ENCODE measurements at places on chromosomes 2 and 18.

- DNase-seq, result no peak
Observed at GRCh38 chr2:43751476-43751990, 22.3 kb upstream of the DYNC2LI1 start.

DNA sequence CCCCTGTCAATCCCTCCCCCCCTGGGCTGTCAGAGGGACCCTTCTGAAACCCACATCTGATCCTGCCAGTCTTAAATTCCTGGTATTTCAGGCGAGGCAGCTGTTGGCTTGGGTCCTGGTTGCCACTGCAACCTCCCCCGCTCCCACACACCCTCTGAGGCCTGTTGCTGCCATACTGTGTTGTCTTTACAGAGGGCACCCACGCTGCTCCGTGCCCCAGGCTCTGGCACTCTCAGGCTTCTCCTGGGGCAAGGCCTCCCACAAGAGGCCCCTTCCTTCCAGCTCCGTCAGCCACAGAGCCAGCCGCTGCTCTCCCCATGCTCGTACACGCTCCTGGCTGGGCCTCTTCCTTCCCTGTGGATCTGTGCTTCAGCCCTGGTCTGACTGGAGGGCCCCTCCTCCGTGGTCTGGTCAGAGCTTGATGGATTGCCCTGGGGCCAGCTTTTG lies 8.6 kb downstream of the CABLES1 start:
- no peak for DNase-seq

DNA sequence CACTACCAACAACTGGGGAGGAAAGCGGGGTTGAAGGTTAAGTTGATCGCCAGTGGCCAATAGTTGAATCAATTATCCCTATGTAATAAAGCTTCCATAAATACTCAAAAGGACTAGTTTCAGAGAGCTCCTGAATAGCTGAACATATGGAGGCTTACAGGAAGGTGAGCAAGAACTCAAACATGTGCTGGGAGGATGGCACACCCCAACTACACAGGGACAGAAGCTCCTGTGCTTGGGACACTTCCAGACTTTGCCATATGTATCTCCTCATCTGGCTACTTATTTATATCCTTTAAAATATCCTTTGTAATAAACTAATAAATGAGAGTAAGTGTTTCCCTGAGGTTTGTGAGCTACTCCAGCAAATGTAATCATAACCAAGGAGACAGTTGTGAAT lies 115.7 kb downstream of the HNMT start:
- no peak for DNase-seq

DNA sequence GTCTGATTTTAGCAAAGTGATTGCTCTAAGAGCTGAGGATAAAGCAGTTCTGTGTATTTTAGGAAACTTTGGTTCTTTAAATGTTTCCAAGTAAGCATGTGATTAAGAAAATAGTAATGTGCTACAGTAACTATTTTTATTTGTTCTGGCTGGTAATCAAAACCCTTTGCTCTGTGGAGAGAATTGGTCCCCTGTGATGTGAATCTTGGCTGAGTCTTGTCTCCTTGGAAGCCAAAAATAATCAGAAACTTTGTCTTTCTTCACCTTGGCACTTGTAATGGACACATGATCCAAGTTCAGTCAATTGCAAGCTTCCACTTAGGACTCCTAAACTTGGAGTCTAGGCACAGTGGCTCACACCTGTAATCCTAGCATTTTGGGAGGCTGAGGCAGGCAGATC lies 422.7 kb upstream of the CDH20 start:
- DNase-seq, result no peak

DNA sequence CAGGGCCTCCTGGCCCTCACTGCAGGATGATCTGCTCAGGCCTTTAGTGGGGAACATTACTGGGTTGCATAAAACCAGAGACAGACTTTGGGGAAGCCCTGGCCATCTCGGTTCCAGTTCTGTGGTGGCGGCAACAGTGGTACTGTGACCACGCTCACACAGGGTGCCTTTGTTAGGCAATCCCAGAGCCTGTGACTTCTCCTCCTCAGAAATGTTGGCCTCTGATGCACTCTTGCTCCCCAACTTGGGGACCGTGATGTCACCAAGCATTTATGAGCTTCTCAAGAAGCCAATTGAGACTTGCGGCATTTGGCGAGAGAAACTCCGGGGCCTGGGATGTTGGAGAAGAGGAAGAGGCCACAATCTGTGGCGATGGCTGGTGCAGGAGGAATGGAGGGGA lies 80.9 kb upstream of the PKDCC start:
- DNase-seq, result no peak

DNA sequence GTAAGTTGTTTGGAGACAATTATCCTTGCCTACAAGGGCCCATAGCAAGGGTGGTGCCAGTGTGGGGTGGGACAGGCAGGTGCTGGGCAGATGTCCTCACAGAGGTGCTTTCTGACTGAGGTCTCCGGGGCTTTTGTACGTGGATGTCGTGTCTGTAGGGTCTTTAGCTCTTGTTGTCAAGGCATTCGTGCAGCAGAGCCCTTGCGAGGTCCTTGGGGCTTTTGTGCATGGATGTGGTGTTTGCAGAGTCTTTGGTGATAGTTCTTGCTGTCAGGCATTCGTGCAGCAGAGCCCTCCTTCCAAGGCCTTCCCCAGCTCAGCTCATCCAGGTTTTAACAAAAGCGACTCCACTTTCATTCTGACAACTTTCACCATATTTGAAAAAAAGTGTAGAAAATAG lies 116.0 kb upstream of the TMEM18 start:
- no peak for DNase-seq

GRCh38 chr2:24929230-24929629 lies 9.2 kb upstream of the ADCY3 start:
- DNase-seq, result no peak

- DNase-seq, result peak; percentile 18
Observed at GRCh38 chr2:54866868-54867267, 143.4 kb downstream of the EML6 start.

DNA sequence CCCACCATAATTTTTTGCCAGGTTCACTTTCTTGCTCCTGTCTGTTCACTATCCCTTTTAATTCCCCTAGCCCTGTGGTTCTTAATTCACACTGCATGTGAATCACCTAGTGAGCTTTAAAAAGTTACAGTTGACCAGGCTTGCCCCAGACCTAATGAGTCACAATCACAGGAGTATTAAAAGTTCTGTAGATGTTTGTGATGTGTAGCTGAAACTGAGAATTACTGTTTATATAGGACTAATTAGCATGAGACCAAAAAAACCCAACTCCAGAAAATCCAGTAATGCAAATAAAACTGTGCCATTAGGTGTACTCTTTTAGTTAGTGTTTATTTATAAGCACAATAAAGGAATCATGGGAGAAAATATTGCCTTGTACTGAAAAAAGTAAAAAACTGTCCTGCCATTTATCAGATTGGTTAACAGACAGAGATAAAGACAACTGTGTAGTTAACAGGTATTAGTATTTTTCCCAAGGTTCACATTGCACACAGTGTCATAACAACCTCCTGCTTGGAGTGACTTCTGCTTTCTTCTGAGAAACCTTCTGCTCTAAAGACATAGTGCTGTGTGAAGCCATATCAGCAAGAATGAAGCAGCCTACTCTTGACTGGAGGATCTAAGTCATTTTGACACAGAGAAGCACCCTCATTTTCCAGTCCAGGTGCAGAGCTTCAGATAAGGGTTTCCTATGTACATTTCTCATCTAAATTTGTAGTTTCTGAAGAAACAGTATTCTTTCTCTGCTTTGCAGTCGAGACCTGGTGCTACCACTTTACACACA lies 39.0 kb downstream of the VAPA start:
- DNase-seq, result no peak

DNA sequence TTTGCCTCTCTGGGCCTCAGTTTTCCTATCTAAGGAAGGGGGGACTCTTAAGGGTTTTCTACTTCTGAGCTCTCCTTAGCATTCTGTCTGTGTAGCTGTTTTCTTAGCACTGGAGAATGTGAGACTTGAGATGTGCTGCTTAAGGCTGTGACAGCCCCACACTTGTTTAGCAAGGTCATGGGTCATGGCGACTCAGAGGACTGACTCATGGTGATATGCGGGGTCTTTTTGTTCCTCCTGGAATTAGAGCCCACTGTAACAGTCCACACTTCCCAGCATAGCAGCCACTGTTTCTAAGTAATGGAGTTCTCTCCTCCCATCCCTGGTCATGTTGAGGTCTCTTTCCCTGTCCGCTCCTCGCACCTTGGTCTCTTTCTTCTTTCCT lies 4.1 kb upstream of the LPIN1 start:
- no peak for DNase-seq

DNA sequence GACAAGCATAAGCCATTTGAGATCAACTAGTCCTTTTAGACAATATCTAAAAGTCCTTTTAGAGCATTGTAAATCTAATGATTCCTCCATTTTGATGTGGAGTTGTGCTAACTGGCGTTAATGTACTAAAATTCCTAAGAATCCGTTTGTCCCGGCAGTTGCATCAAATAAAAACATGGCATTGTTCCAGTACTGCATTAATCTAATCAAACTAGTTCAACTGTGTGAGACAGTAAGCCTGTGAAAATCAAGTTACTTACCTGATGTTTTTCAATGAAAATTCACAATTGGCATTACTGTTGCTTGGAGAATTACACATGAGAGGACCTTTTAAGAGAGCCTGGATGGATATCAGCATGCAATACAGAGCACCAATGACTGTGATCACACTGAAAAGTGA lies 13.3 kb downstream of the TM4SF20 start:
- DNase-seq, result no peak

GRCh38 chr2:32715391-32715841 lies 87.6 kb downstream of the TTC27 start:
- DNase-seq, result no peak
